ENCODE measurements at places on chromosomes 3 and 15. TPM values are rescaled to one million over a fixed set of nuclear protein-coding genes. Genes with fewer than 3 reads are reported as not detected.

- DNase-seq: no peak
These were observed 169.7 kb upstream of the AGTR1 start for GRCh38 chr3:148528024-148528423.

DNA sequence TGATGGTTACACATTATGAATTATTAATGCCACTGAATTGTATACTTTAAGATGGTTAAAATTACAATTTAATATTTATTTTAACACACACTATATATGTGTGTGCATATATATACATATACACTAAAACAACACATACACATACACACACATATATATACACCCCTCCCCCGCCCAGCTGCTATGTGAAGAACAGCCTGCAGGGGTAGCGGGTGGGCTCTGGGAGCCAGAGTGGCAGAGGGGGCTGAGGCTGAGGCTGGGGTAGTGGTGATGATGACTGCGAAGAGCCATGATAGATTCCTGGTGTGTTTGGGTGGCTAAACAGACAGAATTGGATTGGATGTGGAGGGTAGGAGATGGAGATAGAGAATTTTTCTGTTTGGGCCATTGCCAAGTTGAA lies 39.4 kb upstream of the APEH start:
- DNase-seq: no peak

DNA sequence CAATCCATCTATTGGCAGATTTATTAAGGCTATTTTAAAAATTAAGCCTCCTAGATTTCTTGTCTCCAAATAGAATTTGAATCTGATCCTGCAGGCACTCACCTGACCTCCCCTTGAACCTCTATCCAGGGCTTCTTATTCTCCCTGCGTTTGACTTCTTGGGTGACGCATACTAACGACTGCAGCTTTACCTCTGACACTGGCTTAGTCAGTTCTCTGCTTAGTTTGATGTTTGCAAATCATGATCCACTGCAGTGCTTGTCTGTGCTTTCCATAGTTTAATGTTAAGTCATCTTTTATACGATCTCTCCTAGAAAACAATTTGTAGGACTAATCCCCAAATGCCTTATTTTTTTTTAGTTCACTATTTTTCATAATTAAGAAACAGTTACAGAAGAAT lies 233.1 kb downstream of the ROBO1 start:
- no peak for DNase-seq

Gene HIGD2B
- total RNA-seq: 0.27 TPM

Gene PEX5L
- not detected for total RNA-seq

Gene SLC25A36
- 38.1 TPM for total RNA-seq

Gene SERINC4
- total RNA-seq: 0.20 TPM

Gene ARRDC4
- 0.51 TPM for total RNA-seq
